ENCODE measurements at places on chromosomes 1 and 21.

- no peak for DNase-seq
These were observed 14.0 kb upstream of the GBP5 start for GRCh38 chr1:89286549-89287180.

GRCh38 chr1:34907487-34908090, 21.9 kb downstream of the DLGAP3 start:
- DNase-seq: no peak

GRCh38 chr1:158290321-158290844, 660 bp downstream of the CD1C start:
- DNase-seq: no peak

DNA sequence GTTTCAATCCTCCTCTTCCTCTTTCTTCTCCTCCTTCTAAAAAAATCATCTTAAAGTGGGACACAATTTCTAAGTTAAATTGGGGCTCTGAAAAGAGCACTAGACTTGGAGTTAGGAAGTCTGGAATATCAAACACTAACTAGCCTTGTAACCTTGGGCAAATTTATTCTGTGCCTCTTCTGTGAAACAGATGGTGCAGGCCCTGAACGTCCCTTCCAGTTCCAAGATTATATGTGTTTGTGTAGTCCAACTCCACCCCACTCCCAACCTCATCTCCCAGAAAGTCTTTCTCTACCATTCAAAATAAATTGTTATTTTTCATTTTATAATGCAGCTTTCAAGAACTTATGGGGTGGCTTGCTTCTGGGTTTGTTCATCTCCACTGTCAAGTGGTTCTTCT, 630.0 kb downstream of the LMO4 start:
- DNase-seq: no peak

DNA sequence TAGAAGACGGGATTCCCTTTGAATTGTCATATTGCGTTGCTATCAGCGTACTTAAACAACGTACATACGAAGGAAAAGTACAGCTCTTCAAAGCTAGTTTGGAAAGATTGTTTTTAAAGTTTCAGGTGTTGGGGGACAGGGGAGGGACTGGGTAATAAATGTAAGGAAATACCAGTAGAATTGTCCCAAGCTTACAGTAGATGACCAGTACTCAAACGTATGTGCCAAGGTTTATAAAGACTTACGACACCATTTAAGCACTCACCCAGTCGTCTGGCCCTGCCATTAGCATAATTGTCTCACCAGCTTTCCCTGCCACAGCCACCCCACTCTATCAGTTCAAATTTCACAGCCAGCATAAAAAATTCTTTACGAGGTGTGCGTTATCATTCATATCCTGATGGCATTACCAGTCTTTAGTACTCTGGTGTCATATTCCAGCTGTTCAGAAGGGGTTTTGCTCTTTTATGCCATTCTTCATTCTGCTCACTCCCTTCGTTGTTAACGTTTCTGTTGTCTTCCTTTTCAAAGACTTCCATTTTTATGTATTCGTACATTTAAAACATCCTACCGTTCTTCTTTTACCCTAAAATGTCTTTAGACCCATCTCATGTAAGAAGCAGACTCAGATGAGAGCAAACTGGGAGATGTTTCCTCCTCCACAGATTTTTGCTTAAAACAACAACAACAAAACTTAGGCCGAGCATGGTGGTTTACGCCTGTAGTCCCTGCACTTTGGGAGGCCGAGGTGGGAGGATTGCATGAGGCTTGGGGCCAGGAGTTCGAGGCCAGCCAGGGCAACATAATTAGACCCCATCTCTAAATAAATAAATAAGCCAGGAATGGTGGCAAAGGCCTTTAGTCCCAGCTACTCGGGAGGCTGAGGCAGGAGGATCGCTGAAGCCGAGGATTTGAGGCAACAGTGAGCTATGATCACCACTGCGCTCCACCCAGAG, 1.0 kb upstream of the HP1BP3 start:
- no peak for DNase-seq

GRCh38 chr1:225644666-225645065, 8.3 kb downstream of the ENAH start:
- no peak for DNase-seq
